Naive thymus-derived CD8-positive, alpha-beta T cell (primary cell): ENCODE measurements at places on chromosomes 7 and 10. TPM values are rescaled to one million over a fixed set of nuclear protein-coding genes. Genes with fewer than 3 reads are reported as not detected.

HTR5A gene
- not detected for total RNA-seq

GPC2 gene
- 39.0 TPM for total RNA-seq

GIMAP8 gene
- total RNA-seq = 68.0 TPM

PDCD4 gene
- total RNA-seq = 361 TPM

SRRM3 gene
- total RNA-seq = not detected

CALN1 gene
- total RNA-seq = not detected

UCMA gene
- total RNA-seq = not detected

CDK6 gene
- 12.4 TPM for total RNA-seq

PLAU gene
- 0.30 TPM for total RNA-seq

SPDYE8 gene
- not detected for total RNA-seq

PRKCQ gene
- 59.3 TPM for total RNA-seq

- DNase-seq = no peak
Measured at GRCh38 chr7:26185131-26185843, 15.3 kb downstream of the HNRNPA2B1 start.

DNA sequence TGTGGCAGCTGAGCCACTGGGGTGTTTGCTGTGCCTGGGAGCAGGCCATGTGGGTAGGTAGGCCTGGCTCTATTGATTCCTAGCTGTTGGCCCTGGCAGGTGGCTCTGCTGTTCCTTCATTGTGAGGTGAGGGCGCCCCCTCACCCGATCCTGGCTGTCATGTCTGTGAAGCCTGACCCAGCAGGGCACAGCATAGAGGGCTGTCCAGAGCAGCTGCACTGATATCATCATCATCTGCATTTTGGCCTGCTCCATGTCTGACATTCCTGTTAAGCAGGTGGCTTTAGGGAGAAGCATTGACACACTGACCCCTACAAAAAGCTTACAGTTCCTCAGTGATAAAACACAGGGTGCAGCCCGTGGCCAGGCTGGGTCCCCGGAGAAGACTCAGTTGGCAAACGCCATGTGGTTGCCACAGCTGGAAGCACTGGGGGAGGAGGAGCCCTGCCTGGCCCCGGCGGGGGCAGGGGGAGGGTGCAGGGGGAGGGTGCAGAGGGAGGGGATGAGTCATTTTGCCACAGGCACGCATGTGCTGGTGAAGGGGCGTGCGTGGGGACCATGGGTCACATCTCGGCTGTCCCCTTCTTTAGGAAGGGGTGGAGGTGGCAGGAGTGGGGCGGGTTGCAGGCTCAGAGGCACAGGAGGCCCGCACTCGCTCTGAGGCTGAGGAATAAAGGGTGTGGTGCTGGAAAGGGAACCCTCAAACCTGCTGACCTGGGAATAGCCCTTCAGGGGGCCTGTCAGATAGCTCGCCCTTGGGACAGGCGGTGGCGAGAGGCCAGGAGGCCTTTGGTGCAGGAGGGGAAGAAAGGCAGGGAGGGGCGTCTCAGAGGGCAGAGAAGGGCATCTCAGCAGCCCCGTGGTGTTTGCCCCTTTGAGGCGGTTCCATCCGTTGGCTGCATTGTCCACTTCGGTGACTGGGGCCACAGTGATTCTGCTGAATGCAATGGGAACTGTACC lies 31.6 kb downstream of the IKZF1 start:
- peak; percentile 50 for DNase-seq

DNA sequence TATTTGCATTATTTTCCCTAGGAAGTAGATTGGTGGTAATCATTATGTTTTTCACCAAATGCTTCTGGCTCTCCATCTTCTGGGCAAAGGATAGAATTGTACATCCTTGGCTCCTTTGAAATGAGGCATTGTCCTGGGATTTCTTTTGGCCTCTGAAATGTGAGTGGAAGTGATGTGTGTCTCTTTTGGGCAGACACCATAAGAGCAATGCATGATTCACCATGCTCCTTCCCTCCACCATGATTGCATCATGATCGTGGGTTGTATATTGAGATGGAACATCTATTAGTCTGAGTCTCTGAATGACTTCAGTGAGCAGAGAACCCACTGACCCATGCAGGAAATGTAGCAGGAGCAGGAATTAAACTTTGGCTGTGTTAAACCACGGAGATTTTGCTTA lies 49.2 kb downstream of the ADRA2A start:
- no peak for DNase-seq

GRCh38 chr7:133662276-133662675 lies 409.4 kb downstream of the EXOC4 start:
- DNase-seq = no peak

GRCh38 chr7:129434675-129435318 lies 565 bp downstream of the STRIP2 start:
- DNase-seq = no peak

DNA sequence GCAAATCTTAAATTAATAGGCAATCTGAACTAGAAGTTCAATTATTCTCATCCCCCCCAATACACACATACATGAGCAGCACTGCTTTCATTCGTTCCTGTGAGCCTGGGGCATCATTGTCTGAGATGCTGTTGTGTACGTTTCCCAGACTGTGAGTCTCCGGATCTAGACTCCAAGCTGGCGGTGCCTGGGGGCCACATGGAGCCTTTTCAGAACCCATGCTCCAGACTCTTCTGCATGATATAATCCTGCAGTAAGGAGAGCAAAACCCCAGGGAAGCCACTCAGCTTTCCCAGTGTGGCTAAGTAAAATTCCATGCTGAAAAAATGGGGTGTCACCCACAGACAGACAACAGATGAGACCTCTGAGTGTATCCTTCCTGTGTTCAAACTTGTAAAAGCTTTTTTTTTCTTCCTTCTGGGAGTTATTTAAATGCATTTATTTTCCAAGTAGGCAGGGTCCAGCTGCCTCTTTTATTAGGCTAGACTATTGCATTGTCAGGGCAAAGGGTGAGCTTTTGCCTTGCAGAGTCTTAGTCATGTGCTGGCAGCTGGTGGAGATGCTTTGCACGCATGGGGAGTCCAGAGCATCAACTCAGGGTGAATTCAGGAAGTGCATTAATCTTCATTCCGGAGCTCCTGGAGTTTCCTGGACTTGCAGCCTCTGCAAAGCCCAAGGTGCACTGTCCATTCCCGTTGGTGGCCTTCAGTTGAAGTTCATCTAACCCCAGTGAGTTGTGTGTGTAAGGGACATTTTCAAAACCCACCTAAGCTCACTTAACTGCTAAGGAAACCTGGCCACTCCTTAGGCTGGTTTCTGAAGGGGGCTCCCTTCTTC lies 185.7 kb upstream of the ADO start:
- DNase-seq = no peak

- DNase-seq = no peak
Measured at GRCh38 chr10:598415-599170, 90.9 kb downstream of the DIP2C start.

DNA sequence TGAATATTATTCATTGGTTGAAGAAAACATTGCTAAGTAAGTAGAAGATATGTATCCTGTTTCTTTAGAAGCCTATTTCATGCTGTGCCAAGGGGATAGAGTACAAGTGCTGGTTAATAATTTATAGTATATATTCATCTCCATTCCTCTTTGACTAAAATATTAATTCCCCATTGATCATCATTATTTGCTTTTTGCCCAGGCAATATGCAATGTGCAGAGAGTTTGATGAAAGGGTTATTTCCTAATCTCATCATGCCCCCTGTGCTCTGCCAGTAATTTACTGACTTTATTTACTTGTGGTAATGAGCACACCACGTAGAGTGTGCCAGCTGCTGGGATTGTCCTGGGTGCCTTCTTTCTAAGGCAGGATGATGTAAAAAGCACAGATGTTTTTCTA lies 180.9 kb downstream of the REEP3 start:
- DNase-seq = no peak

- DNase-seq = no peak
Measured at GRCh38 chr10:93767724-93768399, 10.1 kb downstream of the LGI1 start.

DNA sequence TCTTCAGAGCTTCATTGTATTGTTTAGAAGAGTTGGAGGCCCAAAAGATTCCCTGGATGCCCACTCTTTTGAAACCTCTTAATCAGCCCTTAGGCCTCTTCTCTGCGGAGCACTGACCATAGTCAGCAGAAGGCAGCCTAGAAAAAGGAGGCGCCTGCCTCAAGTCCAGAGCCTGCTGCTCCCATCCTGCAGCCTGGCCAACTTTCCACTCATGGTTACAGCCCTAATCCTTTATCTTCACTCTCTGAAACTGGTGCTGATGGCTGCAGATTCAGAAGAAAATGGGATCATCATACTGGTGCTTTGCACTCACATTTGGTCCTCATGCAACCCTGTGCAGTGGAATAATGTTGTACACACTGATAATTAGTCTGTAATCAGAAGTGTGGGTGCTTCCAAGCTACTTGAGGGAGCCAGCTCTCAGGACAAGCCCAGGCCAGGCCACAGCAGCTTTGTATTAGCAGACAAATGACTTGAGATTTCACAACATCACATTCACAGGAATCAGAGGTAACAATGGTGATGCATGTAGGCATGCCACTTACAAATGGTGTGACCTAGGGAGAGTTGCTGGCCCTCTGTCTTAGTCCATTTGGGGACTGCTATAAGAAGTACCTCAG lies 272.9 kb downstream of the GALNT17 start:
- no peak for DNase-seq

DNA sequence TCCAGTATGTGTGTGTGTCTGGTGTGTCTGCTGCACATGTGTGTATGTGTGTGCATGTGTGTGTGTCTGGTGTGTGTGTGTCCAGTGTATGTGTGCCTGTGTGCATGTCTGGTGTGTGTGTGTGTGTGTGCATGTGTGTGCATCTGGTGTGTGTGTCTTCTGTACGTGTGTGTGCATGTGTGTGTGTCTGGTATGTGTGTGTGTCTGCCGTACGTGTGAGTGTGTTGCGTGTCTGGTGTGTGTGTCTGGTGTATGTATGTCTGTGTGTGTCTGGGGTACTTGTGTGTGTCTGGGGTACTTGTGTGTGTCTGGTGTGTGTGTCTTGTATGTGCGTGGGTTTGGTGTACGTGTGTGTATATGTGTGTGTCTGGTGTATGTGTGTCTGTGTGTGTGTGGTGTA lies 289.1 kb upstream of the SHH start:
- DNase-seq = no peak

GRCh38 chr10:24952707-24953645 lies 570 bp upstream of the PRTFDC1 start:
- DNase-seq = peak; percentile 68
